GM12892 (cell line): ENCODE measurements at places on chromosomes 1 and 21.

GRCh38 chr1:85048296-85049064 is at the start of gene MCOLN3:
MCOLN3 (minus strand) TSS chr1:85048500; CDS start chr1:85045360, 3,140 bp downstream.
- DNase-seq: peak; percentile 46

DNA sequence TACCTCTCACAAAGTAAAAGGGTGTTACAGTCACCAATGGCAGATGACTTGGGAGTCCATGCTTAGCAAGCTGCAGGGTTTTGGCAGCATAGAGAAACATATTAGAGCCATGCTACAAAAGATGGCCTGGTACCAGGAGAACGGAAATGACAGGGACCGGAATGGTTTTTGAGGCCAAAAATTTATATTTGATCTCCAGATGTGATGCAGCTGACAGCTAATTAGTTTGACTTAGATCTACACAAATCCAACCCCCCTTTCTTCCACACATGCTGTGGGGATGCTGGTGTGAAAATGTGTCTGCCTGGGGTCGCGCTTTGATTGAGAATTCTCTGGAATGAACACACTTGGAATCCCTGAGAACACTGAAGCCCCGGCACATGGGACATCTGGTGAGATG is 26.5 kb downstream of the SYF2 start:
- DNase-seq: no peak

GRCh38 chr1:109501644-109502363 is 7.7 kb downstream of the AMIGO1 start:
- DNase-seq: no peak

- DNase-seq: no peak
Observed at GRCh38 chr1:15364740-15365139, 44.9 kb upstream of the EFHD2 start.

DNA sequence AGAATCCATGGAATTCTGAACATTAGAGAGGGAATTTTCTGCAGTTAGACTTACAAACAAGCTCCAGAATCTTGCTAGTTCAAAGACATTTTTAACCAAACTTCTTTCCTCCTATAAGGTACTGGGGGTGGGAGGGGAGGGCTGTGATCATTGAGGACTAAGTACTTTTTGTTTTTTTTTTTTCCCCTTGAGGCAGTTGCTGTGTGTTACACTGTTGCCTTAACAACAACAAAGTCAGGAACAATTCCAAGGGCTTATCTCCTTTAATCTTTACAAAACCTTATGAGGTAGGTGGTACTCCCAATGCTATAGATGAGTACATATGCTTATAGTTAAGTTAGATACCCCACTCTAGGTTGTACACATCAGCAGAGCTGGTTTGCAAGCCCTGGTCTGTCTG is 62.9 kb downstream of the PPP1R12B start:
- DNase-seq: no peak

DNA sequence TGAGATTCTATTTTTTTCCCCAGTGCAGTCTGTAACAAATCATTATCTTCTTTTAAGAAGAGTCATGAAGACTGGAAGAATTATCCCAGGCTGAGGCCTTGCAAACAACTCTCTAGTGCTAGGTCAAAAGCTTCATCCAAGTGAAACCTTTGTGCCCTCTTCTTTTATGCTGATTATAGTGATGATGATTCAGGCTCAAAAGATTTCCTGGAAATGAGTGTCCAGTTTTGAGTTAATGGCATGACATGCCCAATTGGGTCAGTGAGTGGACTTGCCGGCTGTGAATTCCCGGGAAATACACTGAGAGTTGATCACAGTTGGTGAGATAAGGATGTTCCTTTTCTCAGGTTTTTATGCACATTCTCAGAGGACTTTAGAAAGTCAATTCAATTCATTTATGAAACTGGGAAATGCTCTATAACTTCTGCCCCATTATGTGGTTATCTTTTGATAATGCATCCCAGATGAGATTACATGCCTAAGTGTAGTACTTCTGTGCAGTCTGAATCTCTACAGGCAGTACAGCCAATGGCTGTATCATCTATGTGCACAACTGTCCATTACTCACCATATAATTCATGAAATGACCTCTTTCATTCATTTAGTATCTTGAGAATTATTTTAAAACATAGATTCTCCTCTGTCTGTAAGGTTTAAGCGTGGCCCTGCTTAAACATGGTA is 66.2 kb downstream of the S1PR1 start:
- DNase-seq: no peak

GRCh38 chr1:150053926-150054325 is 13.7 kb upstream of the VPS45 start:
- no peak for DNase-seq

GRCh38 chr21:35006248-35006647 is 42.9 kb downstream of the RUNX1 start:
- no peak for DNase-seq

GRCh38 chr1:161502181-161502580 is 3.1 kb upstream of the FCGR2A start:
- DNase-seq: no peak

DNA sequence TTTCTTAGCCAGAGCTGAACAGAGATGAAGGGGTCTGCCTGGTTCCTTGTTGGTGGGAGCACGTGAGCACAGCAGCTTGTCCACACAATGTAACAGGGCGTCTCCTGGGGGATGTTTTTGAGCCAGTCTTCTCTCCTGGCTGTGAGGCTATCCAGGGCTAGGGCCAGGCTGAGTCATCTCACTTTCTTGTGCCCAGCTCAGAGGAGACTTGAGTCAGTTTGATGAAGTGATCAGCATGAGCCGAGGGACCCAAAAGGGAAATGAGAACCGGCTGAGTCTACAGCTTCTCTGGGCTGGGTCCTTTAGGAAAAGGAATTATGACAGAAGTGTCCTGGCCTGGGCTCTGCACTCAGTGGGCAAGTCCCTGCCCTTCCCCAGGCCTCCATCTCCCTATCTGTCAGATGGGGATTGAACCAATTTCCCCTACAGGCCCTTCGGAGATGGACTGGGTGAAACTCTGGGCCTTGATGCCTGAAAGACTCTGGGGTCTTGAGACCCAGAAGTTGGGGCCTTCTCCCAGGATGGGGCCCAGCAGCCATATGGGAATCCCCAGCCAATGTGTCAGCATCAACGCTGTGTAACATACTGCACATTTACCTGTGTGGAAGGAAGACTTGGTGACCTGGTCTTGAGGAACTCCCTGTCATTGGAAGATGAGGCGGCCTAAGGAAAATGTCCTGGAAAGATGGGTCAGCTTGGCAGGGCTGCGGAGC is 36.6 kb downstream of the DMRTB1 start:
- DNase-seq: no peak

DNA sequence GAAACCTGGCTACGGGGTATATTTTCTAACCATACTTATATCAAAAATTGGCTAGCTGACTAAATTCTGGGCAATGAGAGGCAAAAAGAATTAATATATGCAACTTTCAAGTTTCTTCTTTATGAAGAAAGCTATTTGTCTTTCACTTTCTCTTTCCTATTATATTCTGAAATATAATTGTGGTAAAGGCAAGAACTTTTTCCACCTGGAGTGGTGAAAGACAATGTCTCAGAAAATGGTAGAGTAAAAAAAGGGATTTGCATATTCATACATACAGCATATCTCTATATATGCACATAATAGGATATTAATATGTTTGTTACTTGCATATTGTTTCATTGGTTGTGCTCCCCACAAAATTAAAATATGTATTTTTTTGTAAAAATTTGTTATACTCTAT is 793.8 kb downstream of the PLA2G4A start:
- DNase-seq: no peak

- no peak for DNase-seq
Observed at GRCh38 chr1:155910621-155911121, 478 bp downstream of the RIT1 start.

- DNase-seq: no peak
Observed at GRCh38 chr1:57067863-57068262, 102.0 kb upstream of the C8B start.

GRCh38 chr21:42075686-42076471 is 4.8 kb downstream of the UMODL1 start:
- DNase-seq: no peak

GRCh38 chr1:31108861-31109260 is 43.3 kb upstream of the PUM1 start:
- DNase-seq: no peak

GRCh38 chr1:78606274-78606673 is 14.0 kb upstream of the IFI44L start:
- DNase-seq: no peak

GRCh38 chr1:40312238-40313205 is 4.6 kb downstream of the COL9A2 start:
- peak; percentile 69 for DNase-seq

GRCh38 chr1:216531263-216532239 is 108.3 kb upstream of the USH2A start:
- no peak for DNase-seq

DNA sequence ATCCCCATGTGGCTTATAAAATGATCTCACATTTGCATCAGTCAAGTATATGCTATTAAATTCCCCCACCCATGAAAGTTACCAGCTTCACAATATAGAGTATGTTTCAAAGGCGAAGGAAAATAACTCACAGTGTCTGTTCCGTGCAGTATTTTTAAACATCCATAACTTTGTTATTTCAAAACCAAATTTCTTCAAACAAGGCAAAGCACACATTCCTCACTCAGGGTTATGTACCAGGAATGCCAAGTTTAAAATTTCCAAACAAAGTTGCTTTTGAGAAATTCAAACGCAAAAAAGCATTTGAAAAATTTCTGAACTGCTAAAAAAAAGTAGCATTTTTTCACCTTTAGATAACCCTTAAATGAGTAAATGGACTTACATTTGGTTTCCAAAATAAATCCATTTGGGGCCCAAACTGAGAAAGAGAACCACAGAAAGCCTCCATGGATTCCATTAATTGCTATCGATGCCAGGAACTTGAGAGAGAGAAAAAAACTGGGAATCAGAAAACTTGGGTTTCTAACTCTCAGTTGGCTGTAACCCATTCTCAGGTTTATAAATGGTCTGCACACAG is 149.5 kb downstream of the SLC30A10 start:
- no peak for DNase-seq

DNA sequence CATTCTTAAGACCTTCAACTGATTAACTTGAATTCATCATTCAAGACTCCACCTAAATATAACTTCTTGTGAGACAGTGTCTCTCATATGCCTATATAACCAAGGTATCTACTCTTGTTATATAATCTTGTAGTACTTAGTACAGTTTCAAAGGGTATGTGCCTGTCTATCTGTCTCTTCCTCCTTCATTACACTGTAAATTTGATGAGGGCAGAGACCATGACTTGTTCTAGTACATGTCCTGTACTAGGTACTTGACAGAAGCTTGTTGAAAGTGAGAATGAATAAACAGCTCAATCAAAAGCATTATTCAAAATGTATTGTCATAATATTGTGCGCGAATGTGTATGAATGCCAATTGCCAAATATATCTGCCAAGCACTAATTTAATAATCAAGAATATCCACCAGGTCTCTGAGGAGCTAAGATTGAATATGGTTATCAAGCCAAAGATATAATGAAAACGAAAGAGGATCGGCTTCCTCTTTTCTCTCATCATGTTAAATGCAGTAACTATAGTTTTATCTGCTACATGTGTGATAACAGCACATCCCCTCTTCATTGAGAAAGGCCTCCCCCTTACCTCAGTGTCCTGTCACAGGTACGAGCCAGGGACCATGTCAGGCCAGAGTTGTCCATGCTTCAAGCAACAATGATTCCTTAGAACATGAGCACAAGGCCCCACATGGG is 117.3 kb downstream of the UCHL5 start:
- no peak for DNase-seq

GRCh38 chr1:106956721-106957120 is 99.8 kb upstream of the PRMT6 start:
- no peak for DNase-seq

- no peak for DNase-seq
Observed at GRCh38 chr1:79042117-79042516, 35.6 kb upstream of the ADGRL4 start.

GRCh38 chr1:110627764-110628163 is 21.6 kb upstream of the KCNA2 start:
- no peak for DNase-seq

DNA sequence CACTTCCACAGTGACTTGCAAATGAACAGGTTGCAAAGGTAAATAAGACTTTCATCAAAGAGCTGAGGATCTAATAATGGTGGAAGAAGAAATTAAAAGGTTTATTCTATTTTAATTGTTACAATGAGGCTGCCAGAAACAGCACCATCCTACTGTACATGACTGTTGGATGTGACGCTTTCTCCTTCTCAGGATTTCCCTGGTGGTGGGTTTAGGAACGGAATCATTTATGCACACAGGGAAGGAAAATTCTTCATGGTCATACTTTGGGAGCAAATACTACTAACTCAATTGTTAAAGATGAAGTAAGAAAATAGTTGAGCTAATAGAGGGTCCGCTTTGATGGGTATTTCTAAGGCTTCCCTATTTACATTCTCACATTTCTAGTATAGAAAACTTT is 22.2 kb upstream of the LYPLAL1 start:
- no peak for DNase-seq

DNA sequence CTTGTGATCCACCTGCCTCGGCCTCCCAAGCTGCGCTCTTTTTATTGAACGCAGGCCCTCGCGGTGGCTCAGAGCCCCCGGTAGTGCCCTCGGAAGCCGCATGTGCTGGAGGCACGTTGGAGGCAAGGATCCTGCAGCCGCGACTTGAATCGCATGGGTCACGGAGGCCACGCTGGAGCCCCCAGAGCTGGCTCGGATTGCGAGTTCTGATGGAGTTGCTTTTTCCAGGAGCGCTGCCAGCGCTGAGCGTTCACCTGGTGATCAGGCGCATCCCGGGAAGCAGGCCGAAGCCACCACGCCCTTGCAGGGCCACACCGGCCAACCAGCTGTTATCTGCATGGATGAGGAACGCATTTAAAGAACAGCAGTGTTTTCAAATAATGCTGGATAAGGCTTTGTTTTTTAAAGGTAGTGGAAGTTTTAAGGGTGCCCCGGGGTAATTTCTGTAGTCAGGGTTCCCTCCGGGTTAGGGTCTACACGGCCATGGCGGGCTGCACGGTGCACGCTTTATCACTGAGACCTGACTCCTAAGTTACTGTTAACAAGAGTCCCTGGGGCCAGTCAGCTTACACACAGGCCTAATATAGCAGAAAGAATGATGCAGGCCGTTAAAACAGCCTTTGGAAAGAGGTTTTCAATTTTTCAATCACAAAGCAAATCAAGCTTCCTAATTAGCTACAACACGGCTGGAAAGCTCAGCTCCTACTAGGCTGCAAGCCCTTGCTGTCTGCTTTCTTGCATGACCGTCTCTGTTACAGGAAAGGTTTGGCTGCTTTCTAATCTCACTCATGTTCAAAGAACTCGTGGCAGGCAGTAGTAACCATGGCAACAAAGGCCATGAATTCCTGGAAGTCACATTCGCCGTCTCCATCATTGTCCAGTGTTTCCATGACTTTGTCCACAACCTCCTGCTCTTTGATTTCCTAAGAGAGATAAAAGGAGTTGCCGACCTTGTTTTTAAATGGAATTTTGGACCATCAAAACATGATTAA is 6.0 kb downstream of the S100B start:
- no peak for DNase-seq
